ENCODE measurements at places on chromosomes 12 and 14. TPM values are rescaled to one million over a fixed set of nuclear protein-coding genes. Genes with fewer than 3 reads are reported as not detected.
A peak's percentile ranks its signal among the peaks of the same experiment; 100 is the strongest.

KRT3 gene
- not detected for total RNA-seq

- no peak overlapping the region for H3K27ac ChIP-seq
- peaks cover 8% of the 10 kb centered on the region for H3K4me1 ChIP-seq
- no peaks in the 10 kb centered on the region for H3K36me3 ChIP-seq
- H3K4me3 ChIP-seq = peak overlapping the region; percentile 90
Measured at GRCh38 chr12:102118874-102119273, 1.0 kb downstream of the NUP37 start.

DNA sequence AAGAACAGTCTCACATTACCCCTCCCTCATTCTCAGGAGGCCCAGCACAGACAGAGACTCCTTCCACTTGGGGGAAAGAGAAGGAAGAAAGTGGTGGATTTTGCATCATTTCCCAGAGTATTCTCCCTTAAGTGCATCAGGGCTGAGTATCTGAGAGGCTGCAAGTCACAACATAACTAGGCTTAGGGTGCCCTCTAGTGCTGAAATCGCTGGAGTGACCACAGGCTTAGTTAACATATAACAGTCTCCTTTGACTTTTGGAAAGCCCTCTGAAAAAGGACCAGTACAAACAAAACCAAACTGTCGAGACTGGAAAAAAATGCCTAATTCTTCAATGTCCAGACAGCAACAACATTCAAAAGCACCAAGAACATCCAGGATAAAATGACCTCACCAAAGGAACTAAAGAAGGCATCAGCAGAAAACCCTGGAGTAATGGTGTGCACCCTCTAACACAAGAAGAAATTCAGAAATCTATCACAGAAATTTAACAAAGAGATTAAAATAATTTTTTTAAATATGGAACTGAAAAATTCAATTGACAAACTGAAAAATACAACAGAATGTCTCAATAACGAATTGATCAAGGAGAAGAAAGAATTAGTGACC lies 412.3 kb downstream of the RPS29 start:
- peak; percentile 59 for DNase-seq
- no peak overlapping the region for H3K4me3 ChIP-seq
- H3K4me1 ChIP-seq = no peaks in the 10 kb centered on the region
- no peak overlapping the region for H3K27ac ChIP-seq
- H3K27me3 ChIP-seq = no peaks in the 10 kb centered on the region

DNA sequence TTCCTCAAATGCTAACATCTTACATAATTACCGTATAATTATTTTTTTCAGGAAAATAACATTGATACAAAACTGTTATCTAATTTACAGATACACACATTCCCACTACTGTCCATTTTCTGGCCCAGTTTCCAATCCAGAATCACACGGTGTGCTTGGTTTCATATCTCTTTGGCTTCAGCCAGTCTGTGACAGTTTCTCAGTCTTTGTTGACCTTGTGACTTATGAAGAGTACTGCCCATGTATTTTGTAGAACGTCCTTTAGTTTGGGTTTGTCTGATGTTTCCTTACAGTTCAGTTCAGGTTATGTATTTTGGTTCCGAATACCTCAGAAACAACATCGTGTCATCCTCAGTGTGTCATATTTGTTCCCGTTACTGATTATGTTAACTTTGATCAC lies 16.2 kb downstream of the RXYLT1 start:
- H3K4me1 ChIP-seq = no peaks in the 10 kb centered on the region
- no peak for DNase-seq
- no peaks in the 10 kb centered on the region for H3K27me3 ChIP-seq

GRCh38 chr12:110338754-110339153 lies 57.7 kb downstream of the ATP2A2 start:
- DNase-seq = no peak
- no peak overlapping the region for H3K4me3 ChIP-seq
- H3K36me3 ChIP-seq = peaks cover 64% of the 10 kb centered on the region
- no peaks in the 10 kb centered on the region for H3K4me1 ChIP-seq
- H3K27ac ChIP-seq = no peak overlapping the region

SBNO1 gene
- total RNA-seq = 37.3 TPM

DNA sequence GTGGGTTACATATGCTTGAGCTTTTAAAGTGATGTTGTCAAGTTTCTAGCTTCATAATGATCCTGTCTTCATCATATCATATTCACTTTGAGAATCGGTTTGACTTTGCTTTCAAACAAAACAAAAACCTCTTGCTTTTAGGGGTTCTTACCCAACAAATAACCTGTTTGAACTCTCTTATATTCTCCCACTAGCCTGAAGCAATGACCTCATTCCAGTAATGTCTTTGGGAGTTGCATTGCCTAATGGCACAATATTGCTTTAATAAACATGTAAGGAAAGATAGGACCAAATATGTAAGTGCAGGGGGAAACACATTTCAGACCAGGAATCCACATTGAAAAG lies 27.7 kb downstream of the WBP11 start:
- peak overlapping the region; percentile 98 for H3K27ac ChIP-seq
- H3K4me1 ChIP-seq = peaks cover 9% of the 10 kb centered on the region
- DNase-seq = no peak
- H3K27me3 ChIP-seq = no peaks in the 10 kb centered on the region
- H3K4me3 ChIP-seq = peak overlapping the region; percentile 80

DNA sequence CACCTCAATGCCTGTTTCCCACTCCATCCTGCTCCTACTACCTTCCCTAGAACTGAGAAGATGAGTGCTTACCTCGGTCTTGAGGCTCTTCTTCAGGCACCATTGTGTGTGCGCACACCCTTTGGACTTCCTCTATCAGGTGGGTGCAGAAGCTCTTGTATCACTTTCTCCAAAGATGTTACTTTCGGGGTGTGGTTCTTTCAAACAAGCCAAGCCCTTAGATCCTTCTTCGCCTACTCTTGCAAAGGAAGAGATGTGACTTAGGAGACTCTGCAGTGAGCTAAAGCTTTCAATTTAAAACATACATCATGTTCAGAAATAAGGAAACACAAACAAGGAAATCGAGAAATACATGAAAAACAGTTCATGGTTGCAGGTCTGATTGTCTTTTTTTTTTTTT lies at the start of gene CLEC4C:
Gene CLEC4C (minus strand): TSS at position 130 of the 400 bp plus-strand sequence. CDS start 27 bp downstream, at position 103.
- no peaks in the 10 kb centered on the region for H3K4me1 ChIP-seq
- H3K27ac ChIP-seq = no peak within 1 kb of the TSS
- no peak for DNase-seq

DNA sequence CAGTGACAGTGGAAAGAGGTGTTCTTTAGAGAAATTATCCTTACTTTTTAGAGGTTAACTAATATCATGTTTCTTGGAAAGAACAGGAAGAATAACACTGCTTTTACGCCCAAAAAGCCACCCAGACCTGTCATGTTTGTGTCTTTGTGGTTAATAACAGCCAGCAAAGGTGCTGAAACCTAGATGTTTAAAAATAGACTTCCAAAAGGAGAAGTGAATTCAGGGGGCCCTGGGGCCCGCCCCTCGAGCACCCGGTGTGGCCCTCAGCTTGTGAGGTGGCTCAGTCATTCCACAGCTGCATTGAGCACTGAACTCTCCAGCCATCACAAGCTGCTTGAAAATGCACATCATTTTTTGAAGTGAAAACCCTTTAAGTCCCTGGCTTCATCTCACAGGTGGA lies 20.8 kb upstream of the AMN start:
- H3K27me3 ChIP-seq = no peaks in the 10 kb centered on the region
- peaks cover 8% of the 10 kb centered on the region for H3K36me3 ChIP-seq
- H3K4me1 ChIP-seq = no peaks in the 10 kb centered on the region
- no peak for DNase-seq
- H3K27ac ChIP-seq = no peak overlapping the region

DNA sequence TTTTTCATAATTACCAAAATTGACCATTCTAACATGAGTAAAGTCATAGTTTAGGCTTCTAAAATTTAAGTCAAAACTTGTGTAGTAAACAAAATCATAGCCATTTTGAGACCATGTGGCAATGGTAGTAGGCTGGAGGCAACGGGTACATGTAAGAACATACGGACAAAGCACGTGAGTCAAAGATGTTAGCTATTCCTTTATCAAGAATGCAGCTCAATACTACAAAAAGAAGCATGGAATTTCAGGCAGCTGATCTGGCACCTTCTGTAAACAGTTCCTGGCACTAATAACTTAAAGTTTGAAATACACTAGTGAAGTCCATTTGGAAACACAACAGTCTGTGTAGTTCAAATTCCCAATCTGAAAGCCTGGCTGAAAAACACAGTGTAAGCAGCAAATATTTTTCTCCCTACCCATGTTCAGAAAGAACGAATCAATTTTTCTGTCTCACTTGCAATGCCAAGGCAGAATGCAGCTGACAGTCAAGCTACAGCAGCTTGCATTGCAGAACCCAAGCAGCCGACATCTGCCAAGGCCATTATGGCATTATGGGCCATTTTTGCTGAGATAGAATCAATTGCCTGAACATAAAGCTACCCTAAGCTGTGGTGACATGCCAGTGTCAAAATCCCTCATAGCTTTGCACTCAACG lies 29.3 kb downstream of the MYF5 start:
- no peak overlapping the region for H3K4me3 ChIP-seq
- H3K27ac ChIP-seq = no peak overlapping the region
- H3K4me1 ChIP-seq = no peaks in the 10 kb centered on the region
- DNase-seq = no peak

DNA sequence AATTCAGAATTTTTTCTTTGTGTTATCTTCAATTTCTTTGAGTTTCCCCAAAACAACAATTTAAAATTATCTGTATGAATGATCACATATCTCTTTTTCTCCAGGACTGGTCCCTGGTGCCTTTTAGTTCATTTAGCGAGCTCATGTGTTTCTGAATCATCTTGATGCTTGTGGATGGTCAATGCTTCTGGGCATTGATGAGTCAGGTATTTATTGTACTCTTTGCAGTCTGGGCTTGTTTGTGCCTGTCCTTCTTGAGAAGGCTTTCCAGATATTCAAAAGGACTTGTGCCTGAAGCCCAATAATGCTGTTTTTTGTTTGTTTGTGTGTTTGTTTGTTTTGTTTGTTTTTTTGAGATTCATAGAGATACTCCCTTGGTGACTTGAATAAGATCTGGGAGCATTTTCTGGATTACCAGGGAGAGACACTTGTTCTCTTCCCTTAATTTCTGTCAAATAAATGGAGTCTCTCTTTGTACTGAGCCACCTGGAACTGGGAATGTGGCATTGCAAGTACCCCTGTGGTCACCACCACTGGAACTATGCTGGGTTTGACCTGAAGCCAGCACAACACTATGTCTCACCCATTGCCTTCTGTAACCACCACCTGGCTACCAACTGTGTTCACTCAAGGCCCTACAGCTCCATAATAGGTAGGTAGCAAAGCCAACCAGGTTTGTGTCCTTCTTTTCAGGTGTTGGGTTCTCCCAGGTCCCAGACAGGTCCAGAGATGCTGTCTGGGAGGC lies 56.3 kb downstream of the SLC6A15 start:
- H3K4me1 ChIP-seq = no peaks in the 10 kb centered on the region
- H3K27ac ChIP-seq = no peak overlapping the region
- no peak for DNase-seq

- no peaks in the 10 kb centered on the region for H3K36me3 ChIP-seq
- no peaks in the 10 kb centered on the region for H3K27me3 ChIP-seq
- H3K27ac ChIP-seq = no peak overlapping the region
- no peaks in the 10 kb centered on the region for H3K4me1 ChIP-seq
Measured at GRCh38 chr12:94404854-94405253, 54.8 kb downstream of the CEP83 start.

DNA sequence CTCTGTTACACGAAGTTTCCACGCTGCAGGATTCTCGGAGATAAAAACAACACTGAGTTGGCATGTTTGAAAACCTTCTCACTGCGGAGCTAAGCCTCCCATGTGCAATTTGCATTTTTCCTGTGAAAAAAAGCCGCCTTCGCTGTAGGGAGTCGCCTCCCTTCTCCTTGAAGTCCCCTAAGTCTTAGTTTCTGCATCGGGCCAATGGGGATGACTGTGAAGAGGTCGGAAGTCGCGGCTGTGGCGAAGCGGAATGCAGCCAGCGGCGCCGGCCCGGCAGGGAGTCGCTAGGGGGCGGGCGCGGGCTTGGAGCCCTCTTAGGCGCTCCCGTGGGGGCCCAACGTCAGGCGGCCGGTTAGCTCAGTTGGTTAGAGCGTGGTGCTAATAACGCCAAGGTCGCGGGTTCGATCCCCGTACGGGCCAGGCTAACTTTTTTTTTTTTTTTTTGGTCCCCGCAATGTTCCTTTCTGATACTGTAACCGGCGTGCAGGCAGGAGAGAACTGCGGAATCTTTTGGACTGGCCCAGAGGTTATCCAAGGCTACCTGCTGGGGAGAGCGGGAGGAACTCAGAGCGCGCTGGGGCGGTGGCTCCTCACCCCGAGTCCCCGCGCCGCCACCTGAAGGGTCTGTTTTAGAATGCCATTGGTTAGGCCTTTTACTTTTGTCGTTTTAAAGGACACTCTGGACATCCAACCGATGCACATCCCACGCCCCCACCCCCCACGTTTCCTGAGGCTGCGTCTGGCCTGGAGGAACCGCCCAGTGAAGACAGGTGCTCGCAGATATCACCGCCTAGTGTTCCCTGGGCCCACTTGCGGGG lies 2.6 kb upstream of the ZNF839 start:
- peak overlapping the region; percentile 88 for H3K27ac ChIP-seq
- DNase-seq = peak; percentile 94
- peaks cover 7% of the 10 kb centered on the region for H3K4me1 ChIP-seq
- peak overlapping the region; percentile 51 for H3K4me3 ChIP-seq

GRCh38 chr12:53601296-53601847 lies 24.8 kb downstream of the ATF7 start:
- no peaks in the 10 kb centered on the region for H3K4me1 ChIP-seq
- no peaks in the 10 kb centered on the region for H3K36me3 ChIP-seq
- peak overlapping the region; percentile 13 for H3K27ac ChIP-seq
- H3K4me3 ChIP-seq = no peak overlapping the region
- no peaks in the 10 kb centered on the region for H3K27me3 ChIP-seq
